Activated naive CD4-positive, alpha-beta T cell treated with anti-CD3 and anti-CD28 coated beads, Interleukin-2, amount 50 U/mL, for 72 hours (primary cell): ENCODE measurements at places on chromosomes 3 and 15.

- DNase-seq, result no peak
Measured at GRCh38 chr3:190017521-190018288, 103.0 kb downstream of the P3H2 start.

DNA sequence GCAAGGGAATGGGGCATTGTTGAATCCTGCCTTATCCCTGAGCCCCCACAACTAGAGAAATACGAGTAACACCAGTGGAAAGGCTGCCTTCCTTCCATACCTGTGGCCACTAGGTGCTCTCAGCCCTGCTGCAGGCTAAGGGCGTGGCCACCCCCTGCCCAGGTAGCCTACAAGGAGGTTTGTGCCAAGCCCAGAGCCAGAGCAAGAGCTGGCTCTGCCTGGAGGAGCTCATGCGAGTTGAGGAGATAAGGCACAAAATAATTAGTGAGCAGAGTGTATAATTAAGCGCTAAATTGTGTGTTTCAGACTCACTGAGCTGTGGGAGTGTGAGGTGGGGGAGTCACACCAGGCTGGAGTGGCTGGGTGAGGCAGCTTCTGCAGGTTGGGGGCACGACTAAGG is 49.2 kb downstream of the TPRA1 start:
- DNase-seq, result no peak

DNA sequence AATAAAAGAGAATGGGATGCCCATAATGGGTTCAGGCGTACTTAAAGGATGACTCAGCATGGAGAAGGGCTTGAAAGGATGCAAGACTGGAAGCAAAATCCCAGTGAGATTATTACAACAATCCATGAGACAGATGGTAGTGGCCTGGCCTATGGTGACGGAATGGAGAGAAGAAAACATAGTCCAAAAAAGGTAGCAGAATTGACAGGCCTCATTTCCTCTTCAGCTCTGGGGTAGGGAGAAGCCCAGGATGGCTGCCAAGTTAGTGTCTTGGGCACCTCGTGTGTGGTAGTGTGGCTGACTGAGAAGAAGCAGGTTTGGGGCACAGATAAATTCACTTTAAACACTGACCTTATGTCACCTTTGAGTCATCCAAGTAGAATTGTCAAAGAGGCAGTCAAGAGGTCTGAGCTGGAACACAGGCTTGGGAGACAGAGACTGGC is 18.1 kb downstream of the MB21D2 start:
- DNase-seq, result no peak

- no peak for DNase-seq
Measured at GRCh38 chr3:106466881-106467280, 598.1 kb upstream of the CBLB start.

DNA sequence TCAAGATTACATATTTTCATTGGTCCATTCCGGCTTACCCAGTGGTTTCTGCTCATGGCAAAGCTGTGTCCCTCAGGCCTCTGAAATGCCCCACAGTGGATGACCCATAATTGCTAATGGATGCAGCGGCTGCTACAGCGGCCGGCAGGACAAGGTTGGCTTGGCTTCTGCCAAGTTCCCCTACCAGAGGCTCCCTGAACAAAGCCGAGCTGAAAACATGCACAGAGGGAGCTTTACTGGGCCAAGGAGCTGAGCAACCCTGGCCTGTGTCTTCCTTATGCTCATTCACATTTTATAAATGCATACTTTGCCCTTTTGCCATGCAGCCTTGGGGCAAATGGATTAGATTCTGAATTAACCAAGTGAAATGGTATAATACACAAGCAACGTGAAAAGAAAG is 150.5 kb downstream of the NTRK3 start:
- DNase-seq, result no peak

GRCh38 chr15:68734352-68734751 is 86.3 kb downstream of the ANP32A start:
- DNase-seq, result no peak

- DNase-seq, result no peak
Measured at GRCh38 chr3:39295184-39295775, 15.4 kb upstream of the CX3CR1 start.

DNA sequence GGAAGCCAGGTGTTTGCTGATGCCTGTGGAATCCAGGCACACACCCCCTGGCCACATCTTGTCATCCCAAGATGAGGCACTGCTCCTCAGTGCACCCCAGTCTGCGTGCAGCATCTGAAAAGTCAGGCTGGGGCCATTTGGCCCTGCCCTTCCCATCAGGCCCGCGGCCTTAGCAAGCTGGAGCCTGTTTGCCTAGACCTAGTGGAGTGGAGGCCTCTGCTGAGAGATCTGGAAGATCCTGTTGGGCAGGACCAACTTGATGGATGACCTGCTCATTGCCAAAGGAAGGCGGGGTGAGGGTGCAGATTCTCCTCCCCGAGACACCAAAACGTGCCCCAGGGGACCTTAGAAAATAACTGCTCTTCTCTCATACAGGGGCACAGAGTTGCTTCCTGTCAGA is 220.2 kb downstream of the SHQ1 start:
- no peak for DNase-seq

- DNase-seq, result peak; percentile 61
Measured at GRCh38 chr3:129230311-129231019, 18.9 kb upstream of the COPG1 start.
